ENCODE measurements at places on chromosomes 1 and 21.

- DNase-seq: no peak
Measured at GRCh38 chr1:117886101-117886795, 43.2 kb downstream of the GDAP2 start.

DNA sequence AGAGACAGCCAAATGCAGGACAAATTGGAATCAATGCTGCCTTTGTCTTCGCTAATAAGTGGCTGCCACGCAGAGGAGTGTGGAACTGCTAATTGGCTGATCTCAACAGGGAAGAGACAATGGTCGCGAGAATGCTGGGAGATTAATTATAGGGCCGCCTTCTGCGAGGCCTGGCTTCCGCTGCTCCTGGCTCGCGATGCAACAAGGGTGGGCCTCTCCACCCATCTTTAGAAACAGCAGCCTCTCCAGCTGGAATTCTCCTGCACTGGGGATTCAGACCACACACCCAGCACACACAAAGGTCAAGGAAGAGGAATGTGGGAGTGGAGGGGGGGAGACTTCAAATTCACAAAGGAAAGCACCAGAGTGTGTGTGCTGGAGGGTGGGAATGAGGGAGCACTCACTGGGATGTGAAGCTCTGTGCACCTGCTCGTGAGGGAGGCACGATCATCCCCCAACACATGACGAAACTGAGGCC, 200.7 kb upstream of the GRIK3 start:
- no peak for DNase-seq

- no peak for DNase-seq
Measured at GRCh38 chr1:153883223-153883622, 39.5 kb downstream of the GATAD2B start.

- DNase-seq: peak; percentile 50
Measured at GRCh38 chr1:178541829-178542553, 29.1 kb downstream of the TEX35 start.

GRCh38 chr1:24384251-24385090, 29.1 kb downstream of the STPG1 start:
- DNase-seq: no peak

All from NCI-H1930 (cell line).